ENCODE measurements at places on chromosomes 11 and 22.

DNA sequence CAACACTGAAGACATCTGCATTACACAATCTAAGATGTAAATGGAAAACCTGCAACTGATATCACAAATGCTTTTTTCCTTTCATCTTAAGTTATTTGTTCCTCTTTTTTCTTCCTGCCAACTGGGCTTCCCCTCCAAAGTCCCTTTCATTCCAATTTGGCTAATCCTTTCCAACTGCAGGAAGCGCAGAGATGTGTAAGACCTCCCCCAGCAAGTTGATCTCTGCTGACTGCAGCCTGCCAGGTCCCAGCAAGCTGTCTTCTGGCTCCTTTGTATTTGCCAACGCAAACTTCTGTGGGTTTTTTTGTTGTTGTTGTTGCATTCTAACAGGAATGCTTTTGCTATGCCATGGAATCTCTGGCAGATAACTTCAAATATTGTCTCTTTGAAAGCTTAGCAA is 38.5 kb upstream of the LRRC4C start:
- DNase-seq, result no peak

DNA sequence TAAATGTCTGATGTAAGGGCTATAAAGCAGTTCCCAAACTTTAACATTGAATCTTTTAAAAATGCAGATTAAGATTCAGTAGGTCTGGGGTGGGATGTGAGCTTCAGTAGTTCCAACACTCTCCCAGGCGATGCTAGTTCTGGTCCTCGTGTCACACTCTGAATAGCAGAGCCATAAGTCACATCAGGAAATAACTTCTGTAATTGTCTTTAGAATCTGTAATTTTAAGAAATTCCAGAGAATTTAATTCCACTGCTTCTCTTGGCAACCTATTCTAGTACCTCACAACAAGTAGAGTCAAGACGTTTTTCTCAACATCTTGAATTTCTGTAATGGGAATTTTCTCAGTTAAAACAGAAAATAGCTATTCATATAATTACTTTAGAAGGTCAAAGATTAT is 223.1 kb downstream of the TMEM135 start:
- no peak for DNase-seq

DNA sequence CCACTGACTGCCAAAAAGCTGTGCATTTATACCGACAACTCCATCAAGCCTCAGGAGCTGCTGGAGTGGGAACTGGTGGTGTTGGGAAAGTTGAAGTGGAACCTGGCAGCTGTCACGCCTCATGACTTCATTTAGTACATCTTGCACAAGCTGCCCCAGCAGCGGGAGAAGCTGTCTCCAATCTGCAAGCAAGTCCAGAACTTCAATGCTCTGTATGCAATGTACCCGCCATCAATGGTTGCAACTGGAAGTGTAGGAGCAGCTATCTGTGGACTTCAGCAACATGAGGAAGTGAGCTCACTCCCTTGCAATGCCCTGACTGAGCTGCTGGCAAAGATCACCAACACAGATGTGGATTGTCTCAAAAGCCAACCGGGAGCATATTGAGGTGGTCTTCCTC is at the start of gene SLC22A25:
Gene SLC22A25, minus strand, starts transcription at position 67 of the 400 bp plus-strand sequence. CDS start 13,947 bp downstream, outside the sequence.
- no peak for DNase-seq

- DNase-seq, result no peak
Observed at GRCh38 chr11:66365711-66366619, 5.6 kb downstream of the SLC29A2 start.

- DNase-seq, result no peak
Observed at GRCh38 chr11:94128291-94128745, 323 bp upstream of the PANX1 start.

- DNase-seq, result no peak
Observed at GRCh38 chr11:77127920-77128691, at the start of gene MYO7A. Gene MYO7A (plus strand): TSS chr11:77128246. CDS start chr11:77130635, 2,389 bp downstream.

DNA sequence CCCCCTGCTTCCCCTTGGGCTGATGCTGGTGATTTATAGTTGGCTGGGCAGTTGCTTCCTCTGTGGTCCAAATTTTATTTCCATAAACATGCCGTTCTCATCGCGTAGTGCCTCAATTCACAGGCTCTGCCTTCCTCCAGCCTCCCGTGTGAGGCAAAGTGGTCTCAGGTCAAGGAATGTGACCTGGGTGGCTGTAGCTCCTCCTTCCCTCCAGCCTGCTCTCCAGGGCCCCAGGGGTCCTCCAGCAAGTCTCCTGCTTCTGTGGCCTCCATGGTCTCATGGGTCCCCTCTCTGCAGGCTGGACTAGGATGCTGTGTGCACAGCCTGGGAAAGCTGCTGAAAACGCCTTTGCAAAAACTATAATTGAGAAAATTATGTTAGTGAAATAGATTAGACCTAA is 694.1 kb downstream of the BRD1 start:
- DNase-seq, result no peak

DNA sequence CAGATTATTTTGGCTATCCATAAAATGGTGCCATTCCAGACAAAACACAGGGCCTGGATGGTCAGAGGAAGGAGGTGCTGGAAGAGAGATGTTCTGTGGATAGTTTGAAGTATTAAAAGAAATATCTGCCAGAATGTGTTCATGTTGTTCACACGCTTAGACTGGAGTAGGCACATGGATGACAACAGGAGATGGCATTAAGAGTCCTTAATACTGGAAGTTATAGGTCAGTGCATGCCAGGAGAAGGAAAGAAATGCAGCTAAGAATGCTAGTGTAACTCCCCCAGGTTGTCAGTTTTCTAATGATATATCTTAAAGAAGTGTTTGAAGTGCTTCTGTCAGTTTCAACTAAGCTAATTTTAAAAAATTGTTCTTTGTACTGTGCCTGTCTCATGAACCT is 20.2 kb downstream of the KREMEN1 start:
- no peak for DNase-seq

- DNase-seq, result no peak
Observed at GRCh38 chr11:102119997-102120396, 9.8 kb downstream of the YAP1 start.

DNA sequence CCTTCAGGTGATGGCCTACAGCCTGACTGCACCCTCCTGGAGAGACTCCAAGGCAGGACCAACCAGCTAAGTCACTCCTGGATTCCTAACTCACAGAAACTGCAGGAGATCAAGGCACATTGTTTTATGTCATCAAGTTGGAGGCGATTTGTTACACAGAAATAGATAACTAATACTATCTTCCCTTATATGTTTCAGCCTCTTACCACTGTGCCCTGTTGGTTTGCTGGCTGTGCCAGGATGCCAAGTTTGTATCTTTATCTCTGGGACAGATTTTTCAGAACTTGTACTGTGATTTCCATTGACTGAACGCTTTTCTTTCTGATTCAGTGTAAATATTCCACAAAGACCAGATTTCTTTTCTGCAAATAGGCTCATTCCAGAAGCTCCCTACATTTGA is 76.2 kb upstream of the OPCML start:
- no peak for DNase-seq

DNA sequence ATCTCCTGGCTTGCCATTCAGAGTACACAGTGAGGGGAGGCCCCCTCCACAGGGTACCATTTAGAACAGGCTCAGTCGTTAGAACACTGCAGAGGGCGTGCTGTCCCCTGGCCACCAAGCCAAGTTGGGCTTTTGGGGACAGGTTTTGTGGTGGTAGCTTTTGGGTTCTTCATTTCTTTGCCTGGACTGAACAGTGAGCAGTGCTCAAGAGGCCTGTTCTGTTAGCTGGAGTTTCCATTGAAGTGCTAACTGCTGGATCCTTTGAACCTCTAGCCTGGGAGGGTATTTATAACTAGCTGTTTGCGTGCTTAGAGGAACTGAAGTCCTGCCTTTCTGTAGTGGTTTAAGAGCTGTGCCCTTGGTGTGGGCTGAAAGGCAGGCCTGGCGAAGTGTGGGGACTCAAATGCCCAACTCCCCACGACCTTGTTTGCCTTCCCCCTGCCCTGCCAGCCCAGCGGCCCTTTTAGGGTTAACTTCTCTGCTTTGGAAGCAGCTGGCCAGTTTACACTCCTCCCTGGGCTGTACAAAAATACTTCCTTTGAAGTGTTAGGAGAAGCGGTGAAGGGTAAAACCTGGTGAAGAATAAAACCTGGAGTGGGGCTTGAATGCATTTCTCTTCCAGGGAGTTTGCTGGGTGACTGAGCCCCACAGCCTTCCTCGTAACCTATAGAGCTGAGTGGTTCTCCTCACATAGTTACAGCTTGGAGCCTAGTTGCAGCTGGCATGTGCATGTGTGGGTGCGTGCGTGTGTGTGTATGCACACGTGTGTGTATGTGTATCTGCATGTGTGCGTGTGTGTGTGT is 34.6 kb downstream of the ZNRF3 start:
- no peak for DNase-seq

DNA sequence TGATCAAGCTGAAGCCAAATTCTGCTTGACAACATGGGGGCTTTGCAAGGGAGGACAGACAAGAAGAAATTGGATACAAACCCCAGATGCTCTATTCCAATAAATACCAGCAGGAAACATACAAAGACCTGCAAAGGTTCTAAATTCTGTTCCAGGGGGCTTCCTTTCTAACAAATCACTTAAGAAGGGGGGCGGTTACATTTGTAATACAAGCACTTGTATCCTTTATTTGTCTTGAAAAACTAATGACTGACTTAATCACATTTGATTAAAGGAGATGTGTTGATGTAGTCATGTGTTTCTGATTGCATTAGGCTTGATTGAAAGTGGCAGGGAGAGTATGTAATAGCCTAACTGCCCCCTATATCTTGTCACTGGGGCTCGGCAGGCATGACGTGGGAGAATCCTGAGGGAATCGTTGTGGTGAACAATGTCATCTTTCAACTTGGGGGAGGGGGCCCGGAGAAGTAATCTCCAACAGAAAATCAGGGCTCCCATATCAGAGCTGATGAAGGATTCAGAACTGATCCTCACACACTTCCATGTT is 361.7 kb downstream of the INSC start:
- no peak for DNase-seq

GRCh38 chr11:68309621-68310185 is 2.7 kb upstream of the LRP5 start:
- DNase-seq, result no peak

DNA sequence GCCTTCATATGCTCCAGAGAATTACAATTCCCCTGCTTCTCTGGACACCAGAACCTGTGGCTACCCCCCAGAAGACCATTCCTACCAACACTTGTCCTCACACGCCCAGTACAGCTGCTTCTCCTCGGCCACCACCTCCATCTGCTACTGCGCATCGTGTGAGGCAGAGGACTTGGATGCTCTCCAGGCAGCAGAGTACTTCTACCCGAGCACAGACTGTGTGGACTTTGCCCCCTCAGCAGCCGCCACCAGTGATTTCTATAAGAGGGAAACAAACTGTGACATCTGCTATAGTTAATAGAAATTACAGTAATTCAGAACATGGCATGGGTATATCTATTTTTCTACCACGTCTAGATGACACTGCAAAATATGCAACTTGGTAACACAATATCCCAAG is 9.8 kb downstream of the POU2AF3 start:
- DNase-seq, result no peak

- DNase-seq, result no peak
Observed at GRCh38 chr11:97814325-97814959, 1206.3 kb upstream of the CNTN5 start.

DNA sequence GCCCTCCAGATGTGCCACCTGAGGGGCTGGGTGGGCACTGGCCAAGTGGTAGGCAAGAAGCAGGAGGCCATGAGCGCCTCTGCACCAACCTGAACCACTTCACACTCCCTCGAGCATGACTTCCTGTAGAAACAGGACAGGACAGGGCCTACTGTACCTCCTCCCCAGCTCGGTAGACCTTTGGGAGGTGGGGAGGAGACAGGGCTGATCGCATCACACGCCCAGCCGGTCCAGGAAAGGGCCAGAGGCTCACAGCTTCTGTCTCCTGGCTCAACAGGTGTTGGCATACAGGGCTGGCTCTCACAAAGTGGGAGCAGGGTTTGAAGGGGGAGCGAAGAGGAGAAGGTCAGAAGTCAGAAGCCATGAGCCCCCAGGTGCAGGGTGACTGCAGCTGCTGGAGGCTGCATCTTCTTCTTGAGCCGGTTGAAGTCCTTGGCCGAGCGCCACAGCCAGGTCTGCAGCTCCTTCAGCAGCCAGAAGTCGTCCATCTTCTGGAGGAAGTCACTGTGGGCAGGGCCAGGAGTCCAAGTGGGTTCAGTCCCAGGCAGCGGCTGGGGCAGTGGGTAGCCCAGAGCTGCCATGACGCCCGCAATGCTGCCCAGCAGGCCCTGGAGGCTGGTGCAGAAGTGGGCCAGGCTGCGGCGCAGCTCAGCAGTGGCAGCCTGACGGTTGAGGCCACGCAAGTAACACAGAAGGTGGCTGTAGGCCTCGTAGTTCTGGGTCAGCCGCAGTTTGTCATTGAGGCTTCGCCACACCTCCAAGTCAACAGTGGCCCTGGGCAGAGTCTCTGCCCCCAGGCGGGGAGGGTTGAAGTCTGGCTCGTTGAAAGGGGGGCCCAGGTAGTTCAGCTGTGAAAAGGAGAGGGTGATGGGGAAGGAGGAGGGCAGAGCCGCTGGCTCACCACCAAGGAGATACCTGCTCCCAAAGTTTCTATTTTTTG is 8.3 kb downstream of the CLCF1 start:
- no peak for DNase-seq

DNA sequence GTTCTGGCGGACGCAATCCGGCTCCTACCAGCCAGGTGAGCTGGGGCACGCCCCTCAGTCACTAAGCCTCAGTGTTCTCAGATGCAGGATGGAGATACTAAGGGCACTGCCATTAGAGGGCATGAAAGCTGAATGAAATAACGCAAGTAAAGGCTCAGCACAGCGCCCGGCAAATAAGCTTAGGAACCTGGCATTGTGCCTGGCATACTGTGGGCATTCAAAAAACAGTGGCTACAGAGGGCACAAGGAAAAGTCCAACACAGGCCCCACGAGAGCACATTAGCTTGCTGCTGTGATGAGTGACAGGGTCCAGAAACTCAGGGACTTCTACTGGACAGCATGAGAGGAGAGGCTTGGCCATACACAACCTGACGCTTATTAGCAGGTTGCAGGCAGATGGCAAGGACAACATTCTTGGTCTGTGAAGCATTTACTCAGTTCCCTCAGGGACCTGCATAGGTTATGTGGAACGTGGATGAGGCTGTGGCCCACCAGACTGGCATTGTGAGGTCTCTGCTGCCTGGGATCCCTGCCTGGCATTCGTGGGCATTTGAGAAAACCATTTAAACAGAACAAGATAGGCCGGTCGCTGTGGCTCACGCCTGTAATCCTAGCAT is 12.2 kb downstream of the TXN2 start:
- DNase-seq, result no peak

DNA sequence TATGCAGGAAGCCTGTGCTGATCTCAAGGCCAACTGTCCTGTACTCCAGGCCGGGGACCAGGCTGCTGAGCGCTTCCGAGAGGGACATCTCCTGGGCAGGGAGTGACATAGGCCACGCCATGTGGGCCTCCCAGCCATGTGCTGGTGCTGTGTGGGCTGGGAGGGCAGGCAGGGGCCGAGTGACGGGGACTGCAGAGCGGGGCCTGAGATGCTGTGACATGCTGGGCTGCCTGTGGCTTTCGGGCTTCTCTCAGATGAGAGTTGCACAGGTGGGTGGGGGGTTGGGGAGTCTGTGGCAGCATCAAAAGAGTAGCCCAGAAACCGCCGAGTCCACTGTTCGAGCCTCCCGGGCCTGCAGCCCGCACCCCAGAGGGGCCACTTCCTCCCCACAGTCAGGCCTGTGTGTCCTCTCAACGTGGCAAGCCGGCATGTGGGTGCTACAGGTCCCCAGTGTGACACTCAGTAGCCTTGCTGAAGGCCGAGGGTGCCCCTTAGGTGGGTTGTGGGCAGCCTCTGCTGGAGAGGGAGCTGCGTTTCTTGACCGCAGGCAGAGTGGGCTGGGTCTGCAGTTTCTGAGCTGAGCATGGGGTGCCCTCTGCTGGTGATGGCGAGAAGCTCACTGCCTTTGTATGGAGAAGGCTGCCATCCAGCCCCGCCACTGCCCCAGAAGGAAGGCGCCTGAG is 101.2 kb downstream of the BCR start:
- peak; percentile 72 for DNase-seq

GRCh38 chr11:73401217-73401923 is 25.2 kb downstream of the RELT start:
- no peak for DNase-seq
